ENCODE measurements at places on chromosomes 5 and 9.
A peak's percentile ranks its signal among the peaks of the same experiment; 100 is the strongest.

- no peak for DNase-seq
Observed at GRCh38 chr5:155299386-155300005, 285.9 kb downstream of the KIF4B start.

- peak; percentile 73 for DNase-seq
Observed at GRCh38 chr5:36073595-36074216, 7.0 kb upstream of the UGT3A2 start.

DNA sequence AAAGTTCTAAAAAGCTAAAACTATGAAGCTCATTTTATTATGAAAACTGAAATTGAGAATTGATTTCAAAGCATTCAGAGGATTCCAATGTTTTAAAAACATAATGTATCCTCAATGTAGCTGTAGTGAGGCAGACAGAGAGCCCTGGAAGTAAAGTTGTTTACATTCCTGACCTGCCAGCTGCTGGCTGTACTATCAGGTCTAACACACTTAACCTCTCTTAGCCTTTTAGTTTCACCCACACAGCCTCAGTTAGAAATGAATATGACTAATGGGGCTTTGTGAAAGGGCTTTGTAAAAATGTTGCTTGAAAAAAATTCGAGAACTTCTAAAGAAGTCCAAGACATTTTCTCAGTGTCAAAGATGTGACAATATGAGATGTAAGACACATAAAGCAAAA lies 122.6 kb downstream of the FBXL17 start:
- DNase-seq, result no peak

- peak; percentile 81 for DNase-seq
Observed at GRCh38 chr9:91060520-91061343, 259.1 kb downstream of the SYK start.

DNA sequence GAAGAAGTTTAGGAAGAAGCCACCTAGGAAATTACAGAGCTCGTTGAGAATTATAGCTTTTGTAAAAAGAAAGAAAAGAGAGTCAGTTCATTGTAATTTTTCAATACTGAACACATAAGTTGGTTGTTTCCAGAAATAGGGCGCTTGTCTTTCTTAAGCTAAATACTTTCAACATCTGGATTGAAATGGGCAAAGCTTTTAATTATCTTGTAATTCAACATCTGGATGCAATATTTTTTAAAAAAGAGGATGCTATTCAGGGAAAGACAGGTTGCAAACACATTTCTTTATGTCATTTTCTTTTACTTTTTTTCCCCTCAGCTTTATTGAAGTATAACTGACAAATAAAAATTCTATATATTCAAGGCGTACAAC lies 100.7 kb upstream of the TRPC7 start:
- DNase-seq, result no peak

- no peak for DNase-seq
Observed at GRCh38 chr5:1542781-1543180, 19.0 kb upstream of the LPCAT1 start.

DNA sequence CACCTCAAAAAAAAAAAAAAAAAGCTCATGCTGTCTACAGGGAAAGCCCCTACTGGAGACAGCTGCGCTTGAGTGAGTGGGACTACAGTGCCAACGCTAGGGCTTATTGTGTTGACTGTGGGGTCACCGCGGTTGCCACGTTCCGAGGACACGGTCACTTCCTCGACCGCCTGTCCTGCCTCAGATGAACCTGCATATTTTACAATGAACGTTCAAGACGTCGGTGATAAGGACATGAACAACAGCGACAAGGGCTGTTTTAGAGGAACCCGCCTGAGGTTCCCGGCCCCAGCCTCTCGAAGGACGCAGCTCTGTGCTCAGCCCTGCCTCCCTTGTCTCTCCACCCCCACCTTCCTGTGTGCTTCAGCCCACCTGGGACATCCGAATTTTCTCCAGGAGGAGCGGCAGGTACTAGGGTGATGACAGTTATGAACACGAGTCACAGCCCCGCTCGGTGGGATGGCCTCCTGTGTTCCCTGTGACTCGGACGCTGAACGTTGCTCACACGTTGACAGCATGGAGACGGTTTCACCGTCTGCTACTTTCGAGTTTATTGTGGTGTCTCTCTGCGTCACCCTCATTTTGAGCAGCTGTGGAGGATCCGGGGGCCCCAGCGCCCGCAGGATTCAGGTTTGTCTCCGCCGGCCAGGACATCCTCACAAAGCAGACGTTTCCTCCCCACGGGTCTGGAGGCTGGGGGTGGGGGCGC lies 11.3 kb upstream of the DIPK1B start:
- DNase-seq, result no peak

DNA sequence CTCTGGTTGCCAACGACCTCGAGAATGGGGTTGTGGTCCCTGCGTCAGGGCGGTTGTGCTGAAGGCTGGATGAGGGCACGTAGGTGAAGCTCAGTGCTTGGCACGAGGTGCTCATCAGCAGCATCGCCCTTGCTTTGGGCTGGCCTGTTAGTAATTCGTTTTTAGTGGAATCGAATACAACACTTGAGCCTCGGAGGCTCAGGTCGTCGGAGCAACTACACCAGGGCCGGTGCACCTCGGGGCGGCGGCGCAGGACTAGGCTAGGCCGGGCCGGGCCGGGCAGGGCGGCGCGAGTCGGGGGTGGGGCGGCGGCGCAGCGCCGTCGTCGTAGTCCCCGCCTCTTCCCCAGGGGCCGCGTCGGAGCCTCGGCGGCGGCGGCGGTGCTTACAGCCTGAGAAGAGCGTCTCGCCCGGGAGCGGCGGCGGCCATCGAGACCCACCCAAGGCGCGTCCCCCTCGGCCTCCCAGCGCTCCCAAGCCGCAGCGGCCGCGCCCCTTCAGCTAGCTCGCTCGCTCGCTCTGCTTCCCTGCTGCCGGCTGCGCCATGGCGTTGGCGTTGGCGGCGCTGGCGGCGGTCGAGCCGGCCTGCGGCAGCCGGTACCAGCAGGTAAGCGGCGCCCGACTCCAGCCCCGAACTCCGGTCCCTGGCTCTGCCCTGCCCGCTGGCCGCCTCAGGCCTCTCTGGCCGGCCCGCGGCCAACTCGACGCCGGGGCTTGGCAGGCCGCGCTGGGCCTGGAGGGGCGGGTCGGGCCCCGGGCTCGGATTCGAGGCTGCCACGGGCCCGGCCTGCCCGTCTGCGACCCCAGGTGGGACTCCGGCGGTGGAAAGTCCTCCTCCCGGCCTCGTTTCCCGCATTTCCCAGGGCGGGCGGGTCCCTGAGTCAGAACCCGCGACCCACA lies at the start of gene NDFIP1:
NDFIP1 (plus strand) TSS at position 348 of the 899 bp plus-strand sequence; CDS start at position 544, 196 bp downstream.
- DNase-seq, result peak; percentile 81

DNA sequence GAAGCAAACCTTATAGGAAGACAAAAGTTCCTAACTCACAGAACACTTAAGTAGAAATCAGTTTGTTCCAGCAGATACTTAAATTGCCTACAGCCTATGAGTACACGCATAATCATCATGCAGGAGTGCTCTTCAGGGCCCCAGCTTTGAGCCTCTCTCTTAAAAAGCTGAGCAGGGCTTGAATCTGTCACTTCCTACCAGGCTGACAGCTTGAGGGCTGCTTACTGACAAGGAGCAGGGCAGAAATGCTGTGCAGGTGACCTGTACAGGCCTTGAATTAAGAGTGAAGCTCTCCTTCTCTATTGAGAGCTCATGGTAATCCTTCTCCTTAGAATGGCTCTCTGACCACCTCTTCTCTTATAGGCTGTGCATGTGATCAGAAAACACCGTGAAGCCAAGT lies 66.5 kb upstream of the MAST4 start:
- no peak for DNase-seq

DNA sequence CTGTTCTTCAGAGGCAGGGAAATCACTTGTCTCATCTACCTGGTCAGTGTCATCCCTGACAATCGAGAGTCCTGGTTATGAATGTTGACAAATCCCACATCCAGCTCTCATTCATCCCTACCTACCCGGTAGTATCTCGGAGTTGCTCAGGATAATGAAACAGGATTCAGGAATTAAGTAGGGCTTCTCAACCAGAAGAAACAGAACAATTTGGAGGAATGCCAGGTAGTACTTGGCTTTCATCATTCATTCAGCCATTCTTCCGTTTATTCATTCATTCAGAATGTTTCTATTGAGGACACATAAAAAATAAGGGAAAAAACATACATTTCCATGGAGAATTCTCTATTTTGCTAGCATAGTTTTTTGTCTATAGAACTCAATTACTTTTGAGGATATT lies 195.0 kb downstream of the ARHGEF28 start:
- DNase-seq, result no peak

DNA sequence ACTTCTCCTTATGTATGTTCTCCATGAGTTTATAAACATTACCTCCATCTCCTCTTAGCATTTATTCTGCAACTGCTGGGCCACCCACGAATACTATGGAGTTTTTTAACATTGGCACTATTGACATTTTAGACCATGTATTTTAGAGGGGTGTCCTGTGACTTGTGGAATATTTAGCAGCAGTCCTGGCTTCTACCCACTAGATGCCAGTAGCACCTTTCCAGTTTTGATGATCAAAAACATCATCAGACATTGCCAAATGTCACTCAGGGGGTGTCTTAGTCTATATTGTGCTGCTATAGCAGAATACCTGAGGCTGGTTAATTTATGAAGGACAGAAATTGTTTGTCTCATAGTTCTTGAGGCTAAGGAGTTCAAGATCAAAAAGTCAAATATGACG lies 187.5 kb upstream of the RORB start:
- no peak for DNase-seq

- DNase-seq, result no peak
Observed at GRCh38 chr5:54120473-54120872, 189.9 kb downstream of the ARL15 start.

- DNase-seq, result no peak
Observed at GRCh38 chr9:37784291-37784615, 611 bp downstream of the EXOSC3 start.

- no peak for DNase-seq
Observed at GRCh38 chr9:88749420-88749819, 214.4 kb downstream of the NXNL2 start.

GRCh38 chr9:134564431-134565170 lies 77.0 kb upstream of the COL5A1 start:
- no peak for DNase-seq

DNA sequence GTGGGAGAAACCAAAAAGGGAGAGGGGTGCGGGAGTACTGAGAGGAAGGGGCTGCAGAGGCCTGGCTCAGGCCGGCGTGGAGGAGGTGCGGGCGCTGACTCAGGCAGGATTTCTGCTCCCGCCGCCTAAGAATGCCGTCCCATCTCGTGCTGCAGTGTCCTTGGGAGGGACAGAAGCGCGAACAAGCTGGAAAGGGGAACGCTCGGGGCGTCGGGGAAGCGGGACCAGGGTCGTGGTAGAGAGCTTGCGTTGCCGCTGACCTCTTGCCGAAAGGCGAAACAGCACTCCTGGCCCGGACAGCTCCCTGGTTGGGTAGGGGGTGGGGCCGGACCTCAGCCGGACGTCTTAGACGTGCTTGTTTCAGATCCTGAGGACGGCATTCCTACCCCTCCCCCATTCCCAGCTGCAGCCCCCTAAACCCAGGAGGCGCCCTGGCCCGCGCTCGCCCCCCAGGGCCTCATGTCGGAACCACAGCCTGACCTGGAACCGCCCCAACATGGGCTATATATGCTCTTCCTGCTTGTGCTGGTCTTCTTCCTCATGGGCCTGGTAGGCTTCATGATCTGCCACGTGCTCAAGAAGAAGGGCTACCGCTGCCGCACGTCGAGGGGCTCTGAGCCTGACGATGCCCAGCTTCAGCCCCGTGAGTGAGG lies 1.1 kb downstream of the RELL2 start:
- peak; percentile 22 for DNase-seq

GRCh38 chr5:148776780-148777179 lies 49.6 kb upstream of the ADRB2 start:
- no peak for DNase-seq

DNA sequence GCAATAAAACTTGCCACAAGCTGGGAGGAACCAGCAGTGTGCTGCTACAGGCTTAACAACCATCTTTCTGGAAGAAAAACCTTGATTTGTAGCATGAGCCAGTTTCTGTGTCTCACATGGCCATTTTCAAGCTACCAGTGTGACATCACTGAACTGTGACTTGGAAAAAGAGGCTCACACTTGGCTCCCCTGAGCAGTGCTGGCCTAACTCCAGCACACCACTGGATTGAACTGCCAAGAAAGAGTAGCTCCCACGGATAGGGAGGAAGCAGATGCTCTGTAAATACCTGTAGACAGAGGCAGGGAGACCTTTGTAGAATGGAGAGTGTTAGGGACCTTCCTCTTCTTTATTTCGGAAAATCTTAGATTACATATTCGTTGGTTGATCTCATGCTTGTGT lies 197.9 kb downstream of the SH3GL2 start:
- peak; percentile 13 for DNase-seq

DNA sequence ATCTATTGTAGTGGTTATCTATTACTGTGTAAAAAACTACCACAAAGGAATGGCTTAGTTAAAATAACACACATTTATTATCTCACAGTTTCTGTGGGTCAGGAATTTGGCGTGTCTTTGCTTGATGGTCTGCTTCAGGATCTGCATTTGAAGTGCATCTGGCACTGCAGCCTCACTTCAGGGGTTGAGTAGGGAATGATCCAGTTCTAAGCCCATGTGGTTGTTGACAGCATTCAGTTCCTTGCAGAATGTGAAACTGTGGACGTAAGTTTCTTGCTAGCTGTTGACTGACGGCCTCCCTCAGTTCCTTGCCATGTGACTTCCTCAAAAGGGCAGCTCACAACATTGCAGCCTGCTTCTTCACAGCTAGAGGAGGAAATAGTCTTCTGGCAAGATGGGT lies 2.1 kb upstream of the OGN start:
- DNase-seq, result no peak

GRCh38 chr9:119986713-119987112 lies 593.3 kb downstream of the CDK5RAP2 start:
- no peak for DNase-seq

GRCh38 chr5:107646418-107646817 lies 24.3 kb downstream of the EFNA5 start:
- no peak for DNase-seq
